ENCODE measurements at places on chromosomes 7 and 10.

GRCh38 chr10:17453373-17454091 lies 863 bp downstream of the ST8SIA6 start:
- peak; percentile 19 for DNase-seq

DNA sequence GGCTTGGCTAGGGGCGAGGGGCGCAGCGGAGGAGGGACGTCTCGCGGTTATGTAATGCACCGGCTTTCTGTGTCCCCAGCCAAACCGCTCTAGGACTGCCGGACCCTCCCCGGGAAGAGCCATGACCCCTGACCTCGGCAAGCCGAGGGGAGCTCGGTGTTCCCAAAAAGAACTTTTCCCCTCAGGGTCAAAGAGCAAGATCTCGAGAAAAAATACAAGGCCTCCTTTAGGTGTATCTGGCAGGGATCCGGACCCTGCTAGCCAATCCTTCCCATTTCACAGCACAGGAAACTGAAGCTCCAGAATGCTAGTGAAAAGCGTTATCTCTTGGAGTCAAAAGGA lies 590 bp upstream of the SLC16A12 start:
- no peak for DNase-seq

DNA sequence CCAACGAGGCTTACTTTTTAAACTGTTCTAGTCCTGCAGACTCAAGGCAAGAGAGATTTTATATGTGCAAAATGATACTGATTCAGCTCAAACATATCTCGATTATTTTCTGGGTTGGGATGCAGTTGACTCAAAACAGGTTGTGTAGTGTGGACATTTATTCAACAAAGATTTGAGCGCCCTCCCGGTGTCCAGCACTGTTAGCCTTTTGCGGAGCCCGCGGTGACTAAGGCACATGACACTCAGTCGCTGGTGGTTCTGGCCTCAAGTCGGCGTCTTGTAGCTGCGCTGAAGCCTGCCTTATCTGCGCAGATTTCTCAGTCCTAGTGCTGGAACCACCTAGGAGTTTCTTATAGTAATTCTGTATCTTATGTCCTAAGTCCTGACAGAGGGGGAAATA lies 938 bp upstream of the CADPS2 start:
- no peak for DNase-seq

- no peak for DNase-seq
Observed at GRCh38 chr10:3048119-3049019, 19.0 kb upstream of the PFKP start.

GRCh38 chr7:129150199-129150996 lies 5.9 kb downstream of the TSPAN33 start:
- DNase-seq, result no peak
